Placental pericyte (primary cell): ENCODE measurements at places on chromosomes 2 and 18. TPM values are rescaled to one million over a fixed set of nuclear protein-coding genes. Genes with fewer than 3 reads are reported as not detected.

NEU2 gene
- not detected in 2 replicates for total RNA-seq

GAL3ST2 gene
- 0.14 TPM in 1 of 2 replicates, not detected in the other for total RNA-seq

PTRHD1 gene
- total RNA-seq: 18.6 and 33.7 TPM in 2 replicates

FASTKD1 gene
- total RNA-seq: 6.3 and 22.8 TPM in 2 replicates

GCKR gene
- 0.43 TPM in 1 of 2 replicates, not detected in the other for total RNA-seq

IMPACT gene
- total RNA-seq: 26.0 and 29.3 TPM in 2 replicates

TCF7L1 gene
- total RNA-seq: 3.7 and 4.2 TPM in 2 replicates

PCARE gene
- total RNA-seq: not detected in 2 replicates

IMPA2 gene
- total RNA-seq: 7.2 and 8.7 TPM in 2 replicates

C2orf72 gene
- total RNA-seq: 0.66 TPM in 1 of 2 replicates, not detected in the other

SH3BP4 gene
- total RNA-seq: 61.3 and 125 TPM in 2 replicates

MYO3B gene
- under 0.01 TPM in 2 replicates for total RNA-seq

ZC3H6 gene
- 2.4 and 2.7 TPM in 2 replicates for total RNA-seq

FAP gene
- total RNA-seq: 247 and 272 TPM in 2 replicates

GATA6 gene
- 7.7 and 16.4 TPM in 2 replicates for total RNA-seq

BOLL gene
- not detected in 2 replicates for total RNA-seq

ABCG5 gene
- not detected in 2 replicates for total RNA-seq

MYO7B gene
- 0.43 TPM in 1 of 2 replicates, not detected in the other for total RNA-seq

POTEF gene
- not detected in 2 replicates for total RNA-seq

PSMA8 gene
- not detected in 2 replicates for total RNA-seq

CCT7 gene
- 221 and 323 TPM in 2 replicates for total RNA-seq

RAPH1 gene
- total RNA-seq: 17.2 and 33.0 TPM in 2 replicates

CRYBA2 gene
- total RNA-seq: not detected in 2 replicates

GPR45 gene
- total RNA-seq: 0.22 TPM in 1 of 2 replicates, not detected in the other

MDH1B gene
- total RNA-seq: 0.43 and 1.3 TPM in 2 replicates

DNAH7 gene
- total RNA-seq: 0.22 and 1.1 TPM in 2 replicates

RBM45 gene
- total RNA-seq: 15.8 and 20.8 TPM in 2 replicates

UNC80 gene
- total RNA-seq: not detected in 2 replicates

NTSR2 gene
- not detected in 2 replicates for total RNA-seq

ANKRD53 gene
- total RNA-seq: 0.72 and 1.3 TPM in 2 replicates

CYP20A1 gene
- 34.1 and 39.6 TPM in 2 replicates for total RNA-seq

RAX gene
- not detected in 2 replicates for total RNA-seq

CD28 gene
- total RNA-seq: not detected in 2 replicates

EVX2 gene
- total RNA-seq: not detected in 2 replicates

GALNT3 gene
- 4.6 and 11.7 TPM in 2 replicates for total RNA-seq

ZNF385B gene
- not detected in 2 replicates for total RNA-seq

ZBTB7C gene
- under 0.01 and 0.22 TPM in 2 replicates for total RNA-seq

WNT10A gene
- not detected in 2 replicates for total RNA-seq

ALK gene
- 0.29 TPM in 1 of 2 replicates, not detected in the other for total RNA-seq

RAD51AP2 gene
- total RNA-seq: under 0.01 TPM in 1 of 2 replicates, not detected in the other

PARD6G gene
- 0.88 and 4.4 TPM in 2 replicates for total RNA-seq

CASP10 gene
- 3.9 and 5.5 TPM in 2 replicates for total RNA-seq

TEX44 gene
- total RNA-seq: not detected in 2 replicates

CNGA3 gene
- total RNA-seq: not detected in 2 replicates

ABCG8 gene
- not detected in 2 replicates for total RNA-seq

NT5DC4 gene
- total RNA-seq: not detected in 2 replicates

DGUOK gene
- 44.0 and 58.0 TPM in 2 replicates for total RNA-seq

CCDC68 gene
- 17.3 and 18.3 TPM in 2 replicates for total RNA-seq

EGR4 gene
- not detected in 2 replicates for total RNA-seq

FLACC1 gene
- 0.44 and 1.4 TPM in 2 replicates for total RNA-seq

ERBB4 gene
- total RNA-seq: 0.14 TPM in 1 of 2 replicates, not detected in the other

GYPC gene
- total RNA-seq: 80.3 and 213 TPM in 2 replicates

ALLC gene
- total RNA-seq: not detected in 2 replicates

ACADL gene
- under 0.01 TPM in 1 of 2 replicates, not detected in the other for total RNA-seq

GKN2 gene
- 0.22 TPM in 1 of 2 replicates, not detected in the other for total RNA-seq

EML6 gene
- 2.2 and 3.0 TPM in 2 replicates for total RNA-seq

ACMSD gene
- not detected in 2 replicates for total RNA-seq

GPR55 gene
- under 0.01 TPM in 1 of 2 replicates, not detected in the other for total RNA-seq

RGPD6 gene
- total RNA-seq: 23.4 and 26.2 TPM in 2 replicates
